ENCODE measurements at places on chromosomes 5 and 9.
A peak's percentile ranks its signal among the peaks of the same experiment; 100 is the strongest.

GRCh38 chr5:176676361-176676824 lies 29.1 kb downstream of the TSPAN17 start:
- peak; percentile 88 for DNase-seq

DNA sequence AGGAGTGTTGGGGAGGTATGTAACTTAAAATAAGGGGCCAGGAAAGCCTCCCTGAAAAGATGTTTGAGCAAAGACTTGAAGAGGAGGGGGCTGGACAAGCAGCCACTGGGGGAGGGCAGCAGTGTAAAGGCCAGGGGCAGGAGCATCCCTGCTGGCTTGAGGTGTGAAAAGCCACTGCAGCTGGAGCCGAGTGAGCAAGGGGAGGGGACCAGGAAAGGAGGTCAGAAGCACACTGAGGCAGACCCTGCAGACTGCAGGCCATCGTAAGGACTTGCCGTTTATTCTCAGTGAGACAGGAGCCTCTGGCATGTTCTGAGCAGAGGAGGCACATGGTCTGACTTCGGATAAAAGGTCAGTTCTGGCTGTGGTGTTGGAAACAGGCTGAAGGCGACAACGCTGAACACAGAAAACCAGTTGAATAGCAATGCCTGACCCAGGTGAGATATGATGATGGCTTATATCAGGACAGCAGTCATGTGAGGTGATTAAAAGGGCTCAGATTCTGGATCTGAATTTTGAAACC lies 10.2 kb upstream of the ERGIC1 start:
- no peak for DNase-seq

DNA sequence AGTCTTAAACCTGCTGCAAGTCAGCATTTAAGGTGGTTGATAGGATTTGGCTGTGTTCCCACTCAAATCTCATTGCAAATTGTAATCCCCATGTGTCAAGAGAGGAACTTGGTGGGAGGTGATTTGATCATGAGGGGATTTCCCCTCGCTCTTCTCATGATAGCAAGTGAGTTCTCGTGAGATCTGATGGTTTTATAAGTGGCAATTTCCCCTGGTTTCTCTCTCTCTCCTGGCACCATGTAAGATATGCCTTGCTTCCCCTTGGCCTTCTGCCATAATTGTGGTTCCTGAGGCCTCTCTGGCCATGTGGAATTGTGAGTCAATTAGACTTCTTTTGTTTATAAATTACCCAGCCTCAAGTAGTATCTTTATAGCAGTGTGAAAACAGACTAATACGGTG lies 84.3 kb upstream of the SMC2 start:
- no peak for DNase-seq

- no peak for DNase-seq
Observed at GRCh38 chr5:69032009-69032408, 61.8 kb upstream of the SLC30A5 start.

DNA sequence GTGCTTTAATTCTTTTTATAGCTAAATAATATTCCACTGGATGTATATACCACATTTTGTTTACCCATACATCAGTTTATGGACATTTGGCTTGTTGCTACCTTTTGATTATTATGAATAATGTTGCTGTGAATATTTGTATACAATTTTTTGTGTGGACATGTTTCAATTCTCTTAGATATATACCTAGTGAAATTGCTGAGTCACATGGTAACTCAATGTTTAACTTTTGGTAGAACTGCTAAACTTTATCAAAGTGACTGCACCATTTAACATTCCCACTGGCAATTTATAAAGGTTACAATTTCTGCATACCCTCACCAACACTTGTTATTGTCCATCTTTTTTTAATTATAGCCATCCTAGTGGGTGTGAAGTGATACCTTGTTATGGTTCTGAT lies 22.1 kb downstream of the IL31RA start:
- no peak for DNase-seq

GRCh38 chr9:13144166-13144775 lies 135.2 kb downstream of the MPDZ start:
- no peak for DNase-seq

DNA sequence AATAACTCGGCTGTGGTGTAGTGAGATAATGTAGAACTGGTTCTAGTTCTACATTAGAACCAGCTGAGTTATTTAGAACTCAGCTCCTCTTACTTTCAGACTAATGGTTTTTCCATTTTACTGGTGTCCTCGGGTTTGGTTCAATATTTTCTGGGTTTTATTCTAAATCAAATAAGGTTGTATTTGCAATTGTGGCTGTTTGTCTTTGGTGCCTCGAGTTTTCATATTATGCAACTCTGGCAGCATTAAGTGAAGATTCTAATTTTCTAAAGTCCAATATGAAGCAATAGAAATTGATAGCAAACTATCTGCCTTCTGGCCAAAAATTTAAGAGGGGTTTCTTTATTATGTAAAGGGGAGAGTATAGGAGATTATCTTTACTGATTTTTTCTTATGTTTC lies 19.0 kb downstream of the C6 start:
- no peak for DNase-seq

DNA sequence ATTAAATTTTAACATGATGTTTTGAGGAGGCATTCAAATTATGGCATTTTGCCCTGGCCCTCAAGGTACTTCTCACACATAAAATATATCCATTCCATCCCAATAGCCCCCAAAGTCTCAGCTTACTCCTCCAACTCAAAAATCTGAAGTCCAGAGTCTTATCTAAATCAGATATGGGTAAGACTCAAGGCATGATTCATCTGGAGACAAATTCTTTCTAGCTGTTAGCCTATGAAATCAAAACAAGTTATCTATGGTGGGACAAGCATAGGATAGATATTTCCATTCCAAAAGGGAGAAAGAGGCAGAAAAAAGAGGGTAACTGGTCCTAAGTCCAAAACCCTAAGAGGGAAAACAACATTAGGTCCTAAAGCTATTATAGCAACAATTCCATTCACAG lies 408.4 kb downstream of the ZNF608 start:
- peak; percentile 14 for DNase-seq
